ENCODE measurements at places on chromosomes 6 and 20.
A peak's percentile ranks its signal among the peaks of the same experiment; 100 is the strongest.

DNA sequence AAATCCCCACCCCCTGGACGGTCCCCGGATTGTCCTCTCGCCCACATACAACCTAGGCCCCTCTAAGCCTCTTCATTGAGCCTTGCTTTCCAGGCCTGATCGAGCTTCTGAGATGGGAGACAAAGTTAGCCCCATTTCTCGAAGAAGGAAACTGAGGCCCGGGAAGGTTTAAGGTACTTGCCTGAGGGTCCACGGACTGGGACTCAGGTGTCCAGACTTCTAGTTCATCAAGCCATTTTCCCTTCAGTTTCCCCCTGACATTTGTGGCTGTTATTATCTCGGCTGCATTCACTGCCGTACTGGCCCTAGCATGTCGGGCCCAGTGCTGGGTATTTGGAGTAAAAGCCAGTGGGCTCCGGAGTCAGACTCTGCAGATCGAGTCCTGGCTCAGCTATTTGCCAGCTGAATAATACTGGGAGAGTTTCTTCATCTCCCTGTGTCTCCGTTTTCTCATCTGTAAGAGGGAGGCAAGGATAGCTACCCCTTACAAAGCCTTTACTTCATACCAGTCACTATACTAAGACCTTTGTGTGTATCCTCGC is 633 bp downstream of the RPRD1B start:
- DNase-seq: no peak

GRCh38 chr20:50885068-50885467 is 46.2 kb downstream of the ADNP start:
- DNase-seq: no peak

- DNase-seq: no peak
Observed at GRCh38 chr20:51043811-51044210, 20.9 kb upstream of the KCNG1 start.

- no peak for DNase-seq
Observed at GRCh38 chr6:85455471-85456026, 5.7 kb downstream of the NT5E start.

DNA sequence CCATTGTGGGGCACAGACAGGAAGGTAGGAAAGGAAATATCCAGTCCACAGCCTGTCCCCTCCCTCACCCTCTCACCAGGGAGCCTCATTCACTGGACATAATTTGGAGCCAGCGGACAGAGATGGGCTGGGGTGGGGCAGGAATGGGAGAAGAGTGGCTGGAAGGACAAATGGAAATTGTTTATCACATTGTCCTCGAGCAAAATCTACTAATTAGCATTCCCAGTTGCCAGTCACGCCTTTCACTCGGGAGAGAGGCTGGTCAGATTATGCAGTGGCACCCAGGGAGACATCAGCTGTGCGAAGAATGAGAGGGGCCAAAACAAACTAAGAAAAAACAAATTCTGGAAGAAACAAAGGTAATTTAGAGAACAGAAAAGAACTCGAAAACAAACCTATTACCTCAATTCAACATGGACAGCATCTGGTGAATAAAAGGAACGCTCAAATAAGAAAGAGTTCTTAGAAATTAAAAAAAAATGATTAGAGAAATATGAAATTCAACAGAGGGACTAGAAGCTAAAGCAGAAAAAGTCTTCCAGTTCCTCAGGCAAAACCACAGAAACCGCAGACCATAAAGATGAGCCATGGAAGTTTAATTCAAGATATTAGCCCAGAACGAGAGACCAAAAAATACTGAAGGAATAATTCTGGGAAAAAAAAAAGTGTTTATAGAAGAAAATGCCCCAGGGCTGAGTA is 108.5 kb upstream of the RALGAPA2 start:
- DNase-seq: no peak

DNA sequence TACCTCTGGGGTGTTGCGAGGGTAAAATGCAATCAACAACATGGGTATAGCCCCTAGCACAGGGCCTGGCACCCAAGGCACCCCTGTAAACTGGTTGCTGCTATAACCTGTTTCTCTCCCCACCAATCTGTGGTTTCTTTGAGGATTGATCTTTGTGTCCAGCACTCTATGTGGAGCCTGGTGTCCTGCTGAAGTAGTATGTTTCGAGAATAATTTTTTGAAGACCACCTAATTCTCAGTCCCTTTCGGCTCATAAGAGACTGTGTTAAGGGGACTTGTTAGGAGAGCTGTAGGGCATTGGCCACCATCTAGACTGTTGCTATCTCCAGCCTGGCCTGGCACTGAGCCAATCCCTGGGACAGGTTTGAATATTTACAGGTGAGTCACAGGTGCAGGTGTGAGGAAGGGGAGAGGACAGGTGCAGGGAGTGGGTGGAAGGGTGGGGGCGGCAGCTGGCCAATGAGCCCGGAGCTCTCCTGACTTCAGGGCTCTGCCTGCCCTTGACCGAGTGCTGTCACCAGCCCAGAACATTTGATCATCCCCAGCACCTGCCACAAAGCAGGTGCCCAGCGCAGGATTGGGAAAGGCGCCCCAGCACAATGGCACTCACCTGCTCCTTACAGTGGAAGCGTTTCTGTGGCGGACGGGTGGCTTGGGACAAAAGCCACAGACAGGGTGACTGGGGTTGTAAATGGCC is 8.1 kb upstream of the C20orf144 start:
- peak; percentile 80 for DNase-seq

Data from lower lobe of right lung (tissue), 2 donors.